ENCODE measurements at places on chromosomes 5 and 9.

GRCh38 chr5:43191740-43192557, at the start of gene NIM1K:
Gene NIM1K (plus strand): TSS chr5:43192225. CDS start chr5:43245776, 53,551 bp downstream.
- DNase-seq = no peak

- no peak for DNase-seq
These were observed 38.3 kb downstream of the MOCS2 start for GRCh38 chr5:53071298-53071697.

GRCh38 chr9:86096386-86096785, 3.0 kb downstream of the GOLM1 start:
- DNase-seq = no peak

GRCh38 chr5:180171568-180172094, 37.4 kb downstream of the RASGEF1C start:
- DNase-seq = no peak

DNA sequence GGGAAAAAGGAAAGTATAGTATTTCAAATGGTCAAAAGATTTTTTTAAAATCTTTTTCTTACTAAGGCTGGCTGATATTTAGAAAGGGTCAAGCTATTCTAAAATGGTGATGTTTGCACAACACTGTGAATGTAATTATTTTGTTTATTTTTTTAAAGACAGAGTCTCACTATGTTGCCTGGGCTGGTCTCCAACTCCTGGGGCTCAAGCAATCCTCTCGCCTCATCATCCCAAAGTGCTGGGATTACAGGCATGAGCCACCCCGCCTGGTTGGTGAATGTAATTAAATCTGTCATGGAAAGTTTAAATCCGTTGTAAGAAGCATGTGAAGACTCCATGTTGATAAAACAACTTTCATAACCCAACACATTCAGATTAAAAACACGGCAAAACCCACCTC, 2.6 kb downstream of the UBTD2 start:
- no peak for DNase-seq

All from HS-5 (cell line).